Heart right ventricle (tissue), 16 donors: ENCODE measurements at places on chromosomes 1 and 21. TPM values are rescaled to one million over a fixed set of nuclear protein-coding genes. Genes with fewer than 3 reads are reported as not detected.

- H3K4me3 ChIP-seq: no peak overlapping the region
- DNase-seq: no peak
- H3K27me3 ChIP-seq: no peaks in the 10 kb centered on the region
- peaks cover 27% of the 10 kb centered on the region for H3K4me1 ChIP-seq
Measured at GRCh38 chr1:84146411-84147032, 2.5 kb downstream of the PRKACB start.

DNA sequence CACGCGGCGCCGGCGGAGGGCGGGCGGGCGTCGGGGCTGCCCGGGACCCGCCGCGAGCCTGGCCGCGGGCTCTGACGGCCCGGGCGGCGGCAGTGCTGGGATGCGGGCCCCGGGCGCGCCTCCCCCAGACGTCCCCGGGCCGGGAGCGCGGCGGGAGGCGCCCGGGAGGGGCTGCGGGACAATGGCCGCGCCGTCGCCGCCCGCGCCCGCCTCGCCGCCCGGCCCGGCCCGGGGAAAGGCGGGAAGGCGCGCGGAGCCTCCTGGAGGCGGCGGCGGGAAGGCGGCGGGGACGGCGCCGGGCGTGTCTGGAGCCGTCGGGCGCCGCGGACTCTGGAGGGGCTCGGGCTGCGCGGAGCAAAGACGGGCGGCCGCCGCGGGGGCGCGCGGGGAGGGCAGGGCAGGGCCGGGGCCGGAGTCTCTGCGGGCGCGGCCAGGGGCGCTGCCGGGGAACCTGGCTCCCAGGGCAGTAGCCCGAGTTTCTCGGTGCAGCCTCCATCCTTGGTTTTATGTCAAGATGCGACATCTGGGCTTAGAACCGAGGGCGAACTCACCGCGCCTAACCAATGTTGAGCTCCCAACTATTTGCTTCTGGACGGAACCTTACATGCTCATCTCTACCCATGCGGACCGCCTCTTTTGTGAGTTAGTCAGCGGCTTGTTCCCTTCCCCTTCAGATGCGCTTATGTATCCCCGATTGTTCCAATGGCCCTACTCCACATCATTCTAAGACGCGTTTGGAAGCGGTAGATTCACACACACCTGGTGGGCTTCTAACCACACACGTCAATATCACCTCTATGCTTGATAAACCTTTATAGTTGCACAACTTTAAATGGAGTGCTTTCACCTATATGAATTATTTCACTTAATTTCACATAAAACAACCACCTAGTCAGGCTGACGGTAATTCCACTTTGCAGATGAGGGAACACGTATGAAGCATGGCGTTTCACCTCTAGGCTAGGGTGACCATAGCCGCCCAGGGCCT is 651 bp downstream of the ZBTB8A start:
- H3K27me3 ChIP-seq: no peaks in the 10 kb centered on the region
- peaks cover 16% of the 10 kb centered on the region for H3K4me1 ChIP-seq
- DNase-seq: peak; percentile 38

The SLC44A5 gene
- total RNA-seq: 0.88 TPM

- H3K27me3 ChIP-seq: no peaks in the 10 kb centered on the region
- peaks cover 14% of the 10 kb centered on the region for H3K36me3 ChIP-seq
- H3K27ac ChIP-seq: no peak overlapping the region
- no peak overlapping the region for H3K4me3 ChIP-seq
Measured at GRCh38 chr1:230270559-230271281, 155.4 kb downstream of the PGBD5 start.

The RNU1-4 gene
- total RNA-seq: 5,242 TPM

The TOR1AIP2 gene
- total RNA-seq: 43.2 TPM

- no peak overlapping the region for H3K27ac ChIP-seq
- H3K36me3 ChIP-seq: no peaks in the 10 kb centered on the region
- H3K4me1 ChIP-seq: no peaks in the 10 kb centered on the region
- H3K4me3 ChIP-seq: no peak overlapping the region
- no peaks in the 10 kb centered on the region for H3K27me3 ChIP-seq
- DNase-seq: no peak
Measured at GRCh38 chr1:3561702-3562101, 49.6 kb downstream of the MEGF6 start.

- H3K4me1 ChIP-seq: peaks cover 4% of the 10 kb centered on the region
- DNase-seq: no peak
- no peaks in the 10 kb centered on the region for H3K36me3 ChIP-seq
- H3K4me3 ChIP-seq: no peak overlapping the region
Measured at GRCh38 chr1:177305040-177306018, 134.6 kb downstream of the BRINP2 start.

- DNase-seq: no peak
- no peaks in the 10 kb centered on the region for H3K36me3 ChIP-seq
- peaks cover 37% of the 10 kb centered on the region for H3K4me1 ChIP-seq
- H3K27ac ChIP-seq: peak overlapping the region; percentile 22
- no peak overlapping the region for H3K4me3 ChIP-seq
Measured at GRCh38 chr1:85553416-85554335, 26.9 kb upstream of the CCN1 start.

The UROD gene
- 74.0 TPM for total RNA-seq

DNA sequence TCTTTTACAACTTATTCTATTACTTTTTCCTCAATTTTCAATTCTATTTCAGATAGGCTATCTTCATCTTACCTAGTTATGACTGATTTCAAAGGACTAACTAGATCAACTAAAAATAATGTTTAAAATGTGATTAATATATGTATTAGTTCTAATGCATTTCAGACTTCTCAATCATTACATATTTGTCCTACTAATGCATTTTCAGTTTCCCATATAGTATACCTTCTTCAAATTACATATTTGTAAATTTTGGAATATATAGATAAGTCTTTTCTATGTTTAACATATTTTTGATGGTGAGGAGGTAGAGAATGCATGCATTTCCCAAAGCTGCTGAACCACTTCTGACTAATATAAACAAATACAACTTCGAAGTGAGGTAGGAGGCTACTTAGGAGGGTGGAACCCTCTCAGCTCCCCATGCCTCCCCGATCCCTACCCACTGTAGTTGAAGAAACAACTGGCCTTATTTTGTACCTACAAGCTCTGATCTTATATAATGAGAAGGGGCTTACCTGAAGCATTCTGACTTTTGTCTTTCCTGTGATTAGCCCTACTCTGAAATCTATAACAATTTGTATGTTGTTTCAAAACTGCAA is 1.7 kb downstream of the TRMT1L start:
- H3K4me1 ChIP-seq: peaks cover 20% of the 10 kb centered on the region
- no peak for DNase-seq
- H3K27ac ChIP-seq: peak overlapping the region; percentile 99
- H3K4me3 ChIP-seq: peak overlapping the region; percentile 72
- H3K36me3 ChIP-seq: no peaks in the 10 kb centered on the region
- H3K27me3 ChIP-seq: no peaks in the 10 kb centered on the region

GRCh38 chr1:82161700-82162141 is 361.0 kb downstream of the ADGRL2 start:
- H3K27ac ChIP-seq: no peak overlapping the region
- H3K4me3 ChIP-seq: no peak overlapping the region
- no peak for DNase-seq
- H3K36me3 ChIP-seq: no peaks in the 10 kb centered on the region

DNA sequence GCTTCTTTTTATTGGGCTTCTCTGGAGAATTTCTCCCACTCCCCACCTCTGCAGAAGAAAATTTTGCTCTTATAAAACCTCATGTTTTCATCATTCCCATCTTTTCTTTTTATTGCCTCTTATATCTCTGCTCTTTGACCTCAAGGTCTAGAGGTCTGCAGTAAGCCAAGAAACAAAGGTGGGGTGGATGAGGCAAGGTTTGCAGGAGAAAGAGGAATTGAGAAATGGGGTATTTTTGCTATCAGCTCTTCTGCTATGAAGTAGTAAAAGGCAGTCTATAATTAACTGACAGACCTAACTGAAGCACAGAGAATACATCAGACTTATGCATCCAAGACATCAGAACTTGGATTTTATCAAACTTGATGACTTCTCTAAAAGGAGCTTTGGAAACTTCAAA is 22.9 kb downstream of the SYT11 start:
- DNase-seq: no peak
- H3K27ac ChIP-seq: no peak overlapping the region
- no peaks in the 10 kb centered on the region for H3K4me1 ChIP-seq
- peaks cover 58% of the 10 kb centered on the region for H3K36me3 ChIP-seq

DNA sequence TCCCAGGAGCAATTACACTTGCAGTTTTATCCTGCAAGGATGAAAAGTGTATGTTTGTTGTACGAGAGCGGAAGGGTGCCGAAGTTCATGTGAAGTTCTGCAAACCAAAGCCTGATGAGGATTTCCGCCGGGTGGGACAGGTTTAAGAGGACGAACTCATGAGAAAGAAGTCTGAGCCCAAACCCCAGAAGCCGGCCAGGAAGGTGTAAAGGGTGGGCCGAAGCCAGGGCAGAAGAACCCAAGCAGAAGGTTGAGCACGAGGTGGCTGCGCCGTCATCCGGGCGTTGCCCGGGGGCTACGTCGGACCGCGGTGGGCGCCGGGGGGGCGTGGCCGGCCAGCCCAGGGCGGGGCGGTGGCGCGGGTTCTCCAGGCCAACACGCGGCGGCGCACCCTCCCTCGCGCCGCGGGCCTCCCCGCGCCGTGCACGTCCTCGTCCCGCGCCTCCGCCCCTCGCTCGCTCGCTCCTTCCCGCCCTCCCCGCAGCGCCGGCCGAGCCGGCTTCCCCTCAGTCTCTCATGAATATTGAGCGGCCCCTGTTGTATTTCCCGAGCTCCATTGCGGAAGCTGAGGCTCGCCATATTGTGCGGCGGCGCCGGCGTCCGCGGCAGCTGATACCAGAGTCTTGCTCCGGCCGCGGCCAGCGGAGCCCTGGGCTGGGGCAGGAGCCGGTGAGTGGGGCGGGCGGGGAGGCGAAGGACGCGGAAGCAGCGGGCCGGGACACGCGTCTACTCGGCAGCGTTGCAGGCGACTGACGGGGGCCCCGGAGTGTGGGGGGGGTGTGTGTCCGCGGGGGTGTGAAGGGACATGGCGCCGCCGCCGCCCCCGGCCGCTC is at the start of gene RNF2:
Gene RNF2, plus strand, starts transcription at position 578 of the 833 bp plus-strand sequence. CDS start 41,996 bp downstream, outside the sequence.
- H3K36me3 ChIP-seq: no peaks in the 10 kb centered on the region
- DNase-seq: peak; percentile 85
- H3K27ac ChIP-seq: peak within 1 kb of the TSS; percentile 80

The S100A11 gene
- total RNA-seq: 48.1 TPM

The TEX38 gene
- not detected for total RNA-seq

- no peaks in the 10 kb centered on the region for H3K36me3 ChIP-seq
- H3K27ac ChIP-seq: peak overlapping the region; percentile 34
- DNase-seq: no peak
- peaks cover 86% of the 10 kb centered on the region for H3K4me1 ChIP-seq
Measured at GRCh38 chr1:230861970-230862595, 6.2 kb downstream of the C1orf198 start.

DNA sequence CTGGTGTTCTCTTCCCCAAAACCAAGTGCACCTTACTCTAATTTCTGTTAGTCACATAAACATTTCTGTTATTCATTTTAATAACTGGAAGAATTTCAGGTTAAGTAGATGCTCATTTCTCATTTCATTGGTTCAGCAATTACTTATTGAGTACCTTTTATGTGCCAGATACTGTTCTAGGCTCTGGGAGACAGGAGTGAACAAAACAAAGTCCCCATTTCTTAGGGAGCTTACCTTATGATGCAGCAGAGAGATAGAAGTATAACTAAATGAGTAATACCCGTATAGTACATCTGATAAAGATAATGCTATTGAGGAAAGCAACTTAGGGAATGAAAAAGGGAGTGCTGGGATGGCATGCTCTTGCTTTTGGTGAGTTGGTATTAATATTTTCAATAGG is 33.7 kb downstream of the LRRC8C start:
- no peaks in the 10 kb centered on the region for H3K27me3 ChIP-seq
- peaks cover 50% of the 10 kb centered on the region for H3K4me1 ChIP-seq
- DNase-seq: no peak
- no peaks in the 10 kb centered on the region for H3K36me3 ChIP-seq

The SLC9C2 gene
- 0.43 TPM for total RNA-seq

The OR2T11 gene
- total RNA-seq: not detected

DNA sequence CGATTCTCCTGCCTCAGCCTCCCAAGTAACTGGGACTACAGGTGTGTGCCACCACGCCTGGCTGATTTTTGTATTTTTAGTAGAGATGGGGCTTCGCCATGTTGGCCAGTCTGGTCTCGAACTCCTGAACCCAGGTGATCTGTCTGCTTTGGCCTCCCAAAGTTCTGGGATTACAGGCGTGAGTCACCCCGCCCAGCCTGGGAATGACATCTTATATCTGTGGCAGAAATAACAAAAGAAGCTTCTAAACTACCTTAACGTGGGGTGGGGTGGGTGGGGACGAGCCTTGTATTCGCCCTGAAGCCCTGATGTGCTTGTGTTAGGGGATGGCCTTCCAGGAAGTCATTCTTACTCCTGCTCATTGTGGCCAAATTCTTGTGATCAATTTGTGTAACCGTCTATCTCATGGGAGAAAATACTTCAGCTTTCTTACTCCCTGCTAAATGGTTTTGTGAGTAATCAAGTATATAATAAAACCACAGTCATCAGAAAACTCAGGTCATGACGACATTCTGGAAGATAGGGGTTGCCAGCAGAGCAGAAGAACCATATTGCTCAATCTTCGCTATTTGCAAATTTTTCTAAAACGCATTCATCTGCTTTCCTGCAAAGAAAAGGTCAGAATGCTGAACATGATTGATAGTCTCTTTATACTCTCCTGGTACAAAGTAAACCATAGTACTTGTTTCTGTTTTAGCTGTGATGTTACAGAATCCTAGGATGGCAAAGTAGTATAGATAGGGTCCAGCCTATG is 63.2 kb downstream of the DIRAS3 start:
- H3K27ac ChIP-seq: no peak overlapping the region
- peaks cover 14% of the 10 kb centered on the region for H3K4me1 ChIP-seq
- no peaks in the 10 kb centered on the region for H3K36me3 ChIP-seq
- no peaks in the 10 kb centered on the region for H3K27me3 ChIP-seq

The FMO4 gene
- 3.4 TPM for total RNA-seq

DNA sequence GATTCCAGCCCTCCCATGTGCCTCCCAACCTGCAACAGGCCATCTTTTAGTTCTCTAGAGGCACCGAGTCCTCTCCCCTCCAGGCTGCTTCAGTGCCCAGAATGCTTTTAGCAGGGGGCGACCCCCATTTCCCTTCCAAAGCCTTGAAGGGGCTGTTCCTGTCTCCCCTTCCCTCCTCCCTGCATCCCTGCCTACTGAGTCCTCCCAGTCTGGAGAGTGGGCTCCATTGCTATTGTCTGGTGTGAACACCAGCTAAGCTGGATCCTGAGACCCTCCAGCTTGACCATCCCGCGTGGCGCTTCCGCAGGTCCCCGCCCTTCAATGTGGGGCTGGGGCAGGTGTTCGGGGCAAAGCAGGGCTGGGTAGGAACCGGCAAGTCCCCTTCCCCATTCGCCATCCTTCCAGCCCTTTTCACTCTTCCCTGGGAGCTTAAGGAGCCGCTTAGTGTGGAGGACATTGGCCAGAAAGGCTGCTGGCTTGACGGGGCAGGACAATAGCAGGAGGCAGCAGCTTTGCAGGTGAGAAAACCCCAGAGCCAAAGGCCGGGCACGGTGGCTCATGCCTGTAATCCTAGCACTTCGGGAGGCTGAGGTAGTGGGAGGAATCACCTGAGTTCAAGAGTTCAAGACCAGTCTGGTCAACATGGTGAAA is 32.2 kb downstream of the PADI6 start:
- no peaks in the 10 kb centered on the region for H3K27me3 ChIP-seq
- peaks cover 2% of the 10 kb centered on the region for H3K4me1 ChIP-seq
- H3K36me3 ChIP-seq: no peaks in the 10 kb centered on the region
- H3K27ac ChIP-seq: no peak overlapping the region

GRCh38 chr21:37551331-37551992 is 184.9 kb downstream of the DYRK1A start:
- H3K27ac ChIP-seq: peak overlapping the region; percentile 23

The YY1AP1 gene
- total RNA-seq: 74.5 TPM
